Stimulated activated CD8-positive, alpha-beta memory T cell treated with anti-CD3 and anti-CD28 coated beads, Interleukin-2, amount 100 ng/mL, for 1 hour (primary cell): ENCODE measurements at places on chromosomes 11 and 22.

DNA sequence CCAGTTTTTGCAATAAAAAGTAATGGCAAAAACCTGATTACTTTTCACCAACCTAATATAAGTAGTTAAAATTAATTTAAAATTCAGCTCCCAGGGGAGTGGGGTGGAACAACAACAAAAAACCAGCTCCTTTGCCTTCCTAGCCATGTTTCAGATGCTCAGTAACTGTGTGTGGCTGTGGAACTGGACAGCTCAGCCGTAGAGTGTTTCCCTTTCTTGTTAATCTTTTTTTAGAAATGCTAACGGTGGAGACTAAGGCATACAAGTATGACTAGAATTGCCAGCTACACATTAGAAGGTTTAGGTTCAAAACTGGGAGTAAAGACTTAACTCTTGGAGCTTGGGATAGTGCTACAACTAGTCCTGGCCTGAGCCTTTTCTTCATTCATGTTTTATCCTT lies 45.0 kb downstream of the PPP6R3 start:
- DNase-seq = no peak

GRCh38 chr11:94028436-94028835 lies 7.3 kb downstream of the HEPHL1 start:
- DNase-seq = no peak

DNA sequence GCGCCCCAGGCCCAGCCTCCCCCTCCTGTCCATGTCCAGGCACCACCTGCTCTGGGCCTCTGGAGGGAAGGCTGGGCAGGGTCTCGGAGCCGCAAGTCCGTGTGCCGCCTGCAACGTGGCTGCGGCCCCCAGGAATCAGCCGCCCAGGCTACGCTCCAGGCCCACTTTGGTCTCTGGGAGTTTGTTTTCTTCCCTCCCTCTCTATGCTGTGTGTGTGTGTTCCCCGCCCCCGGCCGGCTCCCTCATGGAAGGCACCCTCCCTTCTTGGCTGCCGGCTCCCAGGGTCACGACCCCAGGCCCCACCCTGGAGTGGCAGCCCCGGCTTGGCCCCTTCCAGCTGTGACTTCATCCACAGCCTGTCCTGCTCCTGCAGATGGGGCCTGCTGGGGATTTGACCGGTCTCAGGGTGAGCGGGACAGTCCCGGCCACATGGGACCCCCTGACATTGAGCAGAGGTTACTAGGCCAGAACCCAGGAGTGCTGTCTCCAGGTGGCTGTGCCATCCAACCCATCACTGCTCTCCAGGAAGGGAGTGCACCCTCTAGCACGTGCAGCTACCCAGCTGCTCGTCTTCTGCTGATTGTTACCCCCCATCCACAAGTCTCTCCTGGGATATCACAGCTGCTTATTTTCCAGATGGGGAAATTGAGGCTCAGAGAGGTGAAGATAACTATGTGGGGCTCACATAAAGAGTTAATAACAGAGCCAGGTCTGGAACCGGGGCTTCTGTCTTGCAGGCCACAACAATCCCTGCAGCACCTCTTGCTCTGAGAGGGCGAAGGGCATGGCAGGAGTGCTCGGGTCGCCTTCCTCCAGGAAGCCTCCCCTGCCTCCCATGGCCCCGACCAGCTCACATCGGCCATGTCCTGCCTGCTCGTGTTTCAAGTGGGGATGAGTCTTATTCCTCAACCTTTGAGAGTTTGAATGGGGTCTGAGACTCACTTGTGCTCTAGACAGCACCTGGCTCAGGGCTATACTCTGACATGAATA lies 2.8 kb upstream of the LIF start:
- no peak for DNase-seq

GRCh38 chr11:105577641-105578040 lies 32.2 kb upstream of the GRIA4 start:
- no peak for DNase-seq

- no peak for DNase-seq
Measured at GRCh38 chr11:34366522-34366921, 8.7 kb upstream of the ABTB2 start.

DNA sequence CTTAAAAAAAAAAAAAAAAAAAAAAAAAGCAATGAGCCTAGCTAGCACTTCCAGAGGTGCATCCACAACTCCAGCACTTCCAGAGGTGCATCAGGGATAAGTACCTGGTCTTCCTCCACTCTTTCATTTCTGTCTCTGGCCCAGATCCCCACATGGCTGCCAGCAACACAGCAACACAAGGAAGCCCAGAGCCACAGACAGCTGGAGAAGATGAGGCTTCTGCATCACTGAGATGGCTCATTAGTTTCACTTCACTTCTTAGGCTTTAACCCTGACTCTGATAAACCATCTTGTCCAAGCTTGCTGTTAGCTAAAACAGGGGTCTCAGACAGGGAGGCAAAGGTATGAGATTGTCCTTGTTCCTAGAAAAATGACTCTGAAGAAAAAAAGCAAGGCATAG lies 35.6 kb downstream of the PC start:
- DNase-seq = no peak

- no peak for DNase-seq
Measured at GRCh38 chr11:12922980-12923507, 86.1 kb upstream of the RASSF10 start.

GRCh38 chr22:36893262-36893661 lies 20.2 kb upstream of the CSF2RB start:
- no peak for DNase-seq
